ENCODE measurements at places on chromosomes 7 and 10.
A peak's percentile ranks its signal among the peaks of the same experiment; 100 is the strongest.

DNA sequence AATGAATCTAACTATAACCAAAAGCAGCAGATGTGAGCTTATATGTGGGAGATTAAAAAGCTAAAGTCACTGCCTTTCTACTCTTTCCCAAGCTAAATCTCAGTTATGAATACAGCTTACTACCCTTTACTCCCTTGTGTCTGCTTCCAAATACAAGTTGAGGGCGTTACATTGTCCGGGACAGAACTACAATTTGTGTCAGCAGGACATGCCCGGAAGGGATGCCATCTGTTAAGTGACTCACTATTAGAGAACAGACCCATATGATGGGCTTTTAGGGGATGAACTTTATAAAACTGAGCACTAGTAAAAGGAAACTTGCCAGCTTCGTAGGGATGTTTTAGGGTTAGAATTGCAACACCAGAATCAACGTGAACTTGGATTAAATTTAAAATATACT, 299.7 kb upstream of the CSTF2T start:
- DNase-seq, result no peak

DNA sequence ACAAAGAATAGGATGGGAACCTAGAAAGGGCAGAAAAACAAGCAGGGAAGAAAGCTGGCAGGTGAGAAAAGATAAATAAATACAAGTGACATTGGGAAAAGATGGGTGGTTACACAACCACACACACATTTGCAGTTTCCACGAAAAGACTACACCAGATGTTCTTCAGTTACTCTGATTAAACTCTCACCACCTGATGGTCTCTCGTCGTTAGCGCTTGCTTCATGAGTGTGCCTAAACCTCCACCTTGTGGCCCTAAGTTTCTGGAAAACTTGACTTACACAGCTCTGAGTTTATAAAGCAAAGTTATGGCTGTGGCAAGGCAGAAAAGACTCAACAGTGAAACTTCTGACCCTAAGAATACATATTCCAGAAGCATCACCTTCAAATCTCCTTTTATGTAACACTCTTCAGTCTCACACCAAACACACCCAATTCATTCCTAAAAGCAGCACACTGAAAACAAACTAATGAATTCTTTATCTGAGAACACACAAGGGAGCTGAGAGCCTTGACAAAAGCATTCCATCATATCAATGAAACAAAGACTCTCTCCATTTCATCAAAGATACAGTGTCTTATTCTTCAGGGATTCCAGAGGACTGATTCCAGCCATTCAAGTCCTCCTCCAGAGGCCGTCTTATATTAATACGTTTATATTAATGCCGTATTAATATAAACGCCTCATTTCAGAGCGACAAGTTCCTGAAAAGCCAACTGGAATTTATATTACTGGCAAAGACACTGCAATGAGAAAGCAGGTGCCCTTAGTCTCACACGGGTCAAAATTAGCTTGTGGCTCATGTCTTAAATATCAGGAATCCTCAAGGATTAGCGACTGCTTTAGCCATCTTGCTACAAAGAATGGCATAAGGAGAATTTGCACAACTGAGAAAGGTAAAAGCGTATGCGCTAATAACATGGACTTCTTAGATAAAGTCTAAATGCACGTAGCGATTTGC, 77.6 kb downstream of the RNF216 start:
- DNase-seq, result no peak

GRCh38 chr7:9349625-9350024, 916.2 kb downstream of the NXPH1 start:
- no peak for DNase-seq

DNA sequence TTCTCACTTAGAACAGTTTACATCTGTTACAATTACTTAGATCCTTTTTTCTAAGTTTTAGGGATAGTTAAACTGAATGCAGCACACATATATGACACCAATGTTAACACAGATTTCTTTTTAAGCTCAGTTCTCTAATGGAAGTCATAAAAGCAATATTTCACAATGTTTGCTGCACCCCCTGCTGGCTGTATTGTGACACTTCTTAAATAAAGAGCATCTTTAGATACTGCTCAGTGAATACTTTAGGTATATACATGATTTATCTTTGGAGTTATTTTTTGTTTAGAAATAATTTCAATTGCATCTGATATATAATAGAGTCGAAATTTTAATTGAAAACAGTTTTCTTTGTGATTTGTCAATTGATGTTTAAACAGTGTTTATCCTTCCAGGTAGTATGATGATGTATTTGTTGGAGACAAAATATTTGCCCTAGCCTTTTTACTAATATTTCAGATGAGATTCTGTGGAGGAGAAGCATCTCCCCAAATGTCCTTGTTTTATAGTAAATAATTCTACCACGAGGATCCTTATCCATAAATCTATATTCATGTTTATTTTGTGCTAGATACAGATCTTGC, 174.4 kb downstream of the ST7 start:
- DNase-seq, result peak; percentile 45

DNA sequence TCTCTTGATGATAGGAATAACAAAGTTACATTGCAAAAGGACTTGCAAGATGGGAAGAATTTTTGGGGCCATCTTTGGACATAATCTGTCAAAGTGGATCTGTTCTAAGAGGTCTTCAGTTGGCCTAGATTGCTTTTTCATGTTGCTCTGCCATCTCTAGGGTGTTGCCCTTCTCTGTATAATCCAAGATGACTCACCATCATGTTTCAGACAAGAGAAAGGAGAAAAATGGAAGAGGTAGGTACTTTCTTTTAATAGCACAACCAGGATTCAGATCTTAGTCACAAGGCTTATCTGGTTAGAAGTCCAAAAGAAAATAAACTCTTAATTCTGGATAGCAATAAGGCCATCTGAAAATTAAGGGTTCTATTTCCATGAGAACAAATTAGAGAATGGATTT, 38.7 kb upstream of the FOXP2 start:
- DNase-seq, result no peak

DNA sequence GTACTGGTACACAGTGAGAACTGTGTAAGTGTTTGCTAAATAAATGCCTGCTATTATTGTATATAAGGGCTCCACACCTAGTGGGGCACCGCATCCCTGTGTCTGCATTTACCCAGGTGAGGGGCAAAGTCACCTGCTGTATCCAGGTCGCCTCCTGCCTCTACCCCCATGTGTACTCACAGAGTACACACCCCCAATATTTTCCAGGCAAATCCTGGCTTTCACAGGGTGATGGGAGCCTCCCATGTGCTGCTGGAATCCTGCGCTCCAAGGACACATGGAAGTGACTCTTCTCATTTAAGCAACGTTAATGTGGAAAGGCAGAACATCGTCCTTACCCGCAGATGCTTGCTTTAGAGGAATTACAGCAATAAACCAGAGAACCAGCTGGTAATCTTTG, 48.2 kb downstream of the ARHGAP22 start:
- no peak for DNase-seq

GRCh38 chr10:17793823-17794644, 15.1 kb upstream of the MRC1 start:
- DNase-seq, result no peak

DNA sequence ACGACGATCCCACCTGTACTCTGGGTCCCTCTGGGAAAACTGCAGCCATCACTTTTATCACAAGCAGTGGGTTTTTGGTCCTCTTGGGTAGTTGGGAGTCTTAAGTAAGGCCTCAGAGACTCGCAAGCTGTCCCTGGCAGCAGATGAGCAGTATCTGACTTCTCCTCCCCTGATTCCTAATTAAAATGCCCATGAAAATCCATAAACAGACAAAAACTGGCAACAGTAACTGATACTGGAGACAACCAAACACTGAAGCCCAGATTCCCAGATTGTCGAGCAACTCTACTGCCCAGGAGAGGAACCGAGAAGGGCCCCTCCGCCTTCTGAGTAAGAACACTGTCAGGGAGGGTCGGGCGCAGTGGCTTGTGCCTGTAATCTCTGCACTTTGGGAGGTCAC, 333.8 kb downstream of the CALN1 start:
- no peak for DNase-seq

GRCh38 chr7:95501261-95501832, 15.6 kb downstream of the ASB4 start:
- DNase-seq, result no peak

DNA sequence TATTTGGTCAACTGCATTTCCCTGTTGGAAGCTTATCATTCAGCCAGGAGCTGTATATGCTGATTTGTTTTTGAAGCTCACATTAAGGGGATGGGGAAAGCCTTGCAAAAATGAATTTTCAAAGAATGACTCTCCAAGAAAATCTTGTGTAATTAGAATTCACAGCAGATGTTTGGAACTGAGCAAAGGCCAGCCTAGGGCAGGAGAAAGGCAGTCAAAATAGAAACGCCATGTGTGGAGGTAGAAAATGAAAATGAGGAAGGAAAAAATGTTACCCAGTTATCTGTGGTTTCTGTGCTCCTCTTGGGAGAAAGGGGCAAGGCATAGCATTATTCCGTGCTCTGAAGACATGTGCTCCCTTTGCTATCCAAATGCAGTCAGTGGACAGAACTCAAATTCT, 93.5 kb downstream of the NRP1 start:
- no peak for DNase-seq
